Large intestine (tissue), 12 donors: ENCODE measurements at places on chromosomes 5 and 9.
A peak's percentile ranks its signal among the peaks of the same experiment; 100 is the strongest.

GRCh38 chr5:90506221-90506620 is 23.2 kb downstream of the LYSMD3 start:
- DNase-seq, result no peak

DNA sequence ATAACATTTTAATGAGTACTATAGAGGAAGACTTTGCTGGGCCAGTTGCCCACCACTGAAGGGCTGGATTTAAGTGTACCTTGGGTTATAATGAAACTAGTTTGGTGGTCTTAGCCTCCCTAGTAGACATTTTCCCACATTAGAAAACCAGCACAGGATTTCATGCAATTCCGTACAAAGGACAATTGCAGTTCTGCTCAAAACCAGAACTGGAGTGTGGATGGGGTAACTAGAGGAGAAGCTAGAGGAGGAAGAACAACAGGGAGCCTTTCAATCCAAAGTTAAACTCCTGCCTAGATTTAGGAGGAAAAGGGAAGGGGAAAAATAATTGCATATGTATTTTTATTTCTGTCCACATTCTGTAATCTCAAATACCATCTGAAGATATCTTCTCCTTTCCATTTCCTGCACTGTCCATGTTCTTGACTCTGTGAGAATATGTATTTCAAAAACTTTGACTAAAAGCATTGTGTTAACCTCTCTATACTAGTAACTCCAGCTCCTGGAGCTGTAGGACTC is 97.5 kb upstream of the SSBP2 start:
- peak; percentile 64 for DNase-seq

DNA sequence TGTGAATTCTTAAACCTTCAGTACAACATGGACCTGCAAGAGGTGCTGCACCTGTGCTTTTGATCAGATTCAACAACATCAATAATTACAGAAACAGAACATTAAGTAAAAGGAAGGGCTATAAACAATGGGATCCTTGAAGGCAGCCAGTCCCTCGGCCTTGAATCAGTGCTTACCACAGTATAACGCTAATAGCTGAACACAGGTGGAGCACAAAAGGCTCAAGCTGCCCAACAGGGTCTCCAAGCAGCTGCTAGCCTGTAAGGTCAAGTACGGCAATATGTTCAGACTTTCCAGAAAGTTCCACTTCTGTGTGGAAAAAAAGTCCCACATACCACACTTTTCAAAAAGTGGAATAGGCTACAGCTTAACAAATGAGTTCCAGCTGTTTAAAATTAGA is 61.9 kb upstream of the ITGA1 start:
- DNase-seq, result no peak

DNA sequence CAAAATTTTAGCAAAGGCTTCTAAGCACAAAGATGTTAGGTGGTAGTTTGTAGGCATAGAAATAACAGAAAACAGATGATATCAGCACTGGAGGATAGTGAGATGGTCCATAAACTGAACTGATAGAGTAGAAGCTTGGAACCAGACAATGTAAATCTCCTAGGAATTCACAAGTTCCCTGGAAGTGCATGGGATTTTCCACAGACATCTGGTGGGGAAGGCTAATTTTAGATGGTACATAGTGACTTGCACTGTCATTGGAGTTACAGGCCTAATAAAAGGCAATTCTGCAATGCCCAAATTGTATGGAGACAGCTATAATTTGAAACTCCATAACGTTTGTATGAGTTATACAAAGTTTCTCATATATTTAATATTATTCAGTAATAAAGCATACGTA is 653.0 kb upstream of the MEF2C start:
- DNase-seq, result no peak

DNA sequence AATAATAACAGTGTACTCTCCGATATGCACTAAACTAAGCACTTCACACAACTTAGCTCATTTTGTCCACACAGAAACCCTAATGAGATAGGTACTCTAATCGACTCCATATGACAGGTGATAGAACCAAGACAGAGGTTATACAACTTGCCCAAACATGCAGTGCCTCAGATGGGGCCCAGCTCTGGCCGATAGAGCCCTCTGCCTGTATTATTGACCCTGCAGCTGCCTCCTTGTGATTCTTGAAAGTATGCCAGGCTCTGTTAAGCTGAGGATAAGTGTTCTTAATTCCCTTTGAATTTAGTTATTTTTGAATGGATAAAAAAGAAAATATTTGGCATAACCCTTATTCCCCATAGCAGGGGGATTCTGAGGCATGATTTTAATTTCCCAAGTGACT is 78.5 kb downstream of the HMHB1 start:
- no peak for DNase-seq

DNA sequence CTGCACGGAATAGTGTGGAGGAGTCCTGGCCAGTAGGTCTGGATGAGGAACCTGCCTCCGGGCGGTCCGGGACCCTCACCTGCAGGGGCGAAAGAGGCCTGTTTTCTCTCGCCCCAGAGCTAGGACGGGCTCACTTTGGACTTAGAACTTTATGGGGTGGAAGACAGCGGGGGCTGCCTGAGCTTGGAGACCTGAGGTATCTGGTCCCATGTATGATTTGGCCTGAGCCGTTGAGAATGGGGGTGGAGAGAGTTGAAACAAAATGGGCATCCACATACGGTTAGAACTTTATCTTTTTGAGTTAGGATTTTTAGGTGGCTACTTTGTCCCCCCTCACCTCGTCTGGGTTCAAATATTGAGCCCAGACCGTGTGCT is 681 bp upstream of the ETF1 start:
- DNase-seq, result no peak

DNA sequence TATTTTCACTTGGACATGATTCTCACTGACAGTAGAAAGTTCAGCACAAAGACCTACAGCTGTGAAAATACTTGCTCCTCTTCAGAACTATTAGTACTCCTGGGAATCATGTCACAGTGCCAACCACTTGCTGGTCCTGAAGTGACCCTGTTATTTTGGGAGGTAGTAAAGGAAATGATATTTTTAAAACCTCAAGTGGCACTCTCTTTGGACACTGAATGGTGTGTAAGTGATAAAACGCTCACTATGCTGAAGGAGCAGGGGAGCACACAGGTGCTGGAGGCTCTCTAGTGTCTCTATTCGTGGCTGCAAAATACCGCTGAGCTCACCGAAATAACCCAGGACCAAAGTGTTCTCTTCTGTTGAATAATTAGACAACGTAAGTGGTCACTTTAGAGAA is 76.9 kb upstream of the SPATA31D4 start:
- no peak for DNase-seq

DNA sequence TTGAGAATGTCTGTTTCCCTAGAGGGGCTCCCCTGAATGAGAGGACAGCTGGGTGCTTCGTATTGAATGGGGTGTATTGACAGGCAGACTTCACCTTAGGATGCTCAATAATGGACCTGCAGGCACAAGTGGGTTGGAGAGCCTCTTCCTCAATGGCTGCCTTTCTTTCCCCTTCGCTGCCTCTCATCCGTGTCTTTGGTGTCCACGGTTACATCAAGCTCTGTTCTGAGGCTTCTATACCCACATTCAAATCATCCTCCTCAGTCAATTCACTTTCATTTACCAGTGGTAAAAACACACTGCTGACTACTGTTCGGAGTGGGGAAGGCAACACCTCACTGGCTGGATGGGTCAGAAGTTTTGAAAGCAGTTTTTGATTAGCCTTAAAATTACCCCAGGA is 20.6 kb downstream of the LIX1 start:
- no peak for DNase-seq

- no peak for DNase-seq
Measured at GRCh38 chr9:72902268-72902667, 50.6 kb downstream of the ALDH1A1 start.

DNA sequence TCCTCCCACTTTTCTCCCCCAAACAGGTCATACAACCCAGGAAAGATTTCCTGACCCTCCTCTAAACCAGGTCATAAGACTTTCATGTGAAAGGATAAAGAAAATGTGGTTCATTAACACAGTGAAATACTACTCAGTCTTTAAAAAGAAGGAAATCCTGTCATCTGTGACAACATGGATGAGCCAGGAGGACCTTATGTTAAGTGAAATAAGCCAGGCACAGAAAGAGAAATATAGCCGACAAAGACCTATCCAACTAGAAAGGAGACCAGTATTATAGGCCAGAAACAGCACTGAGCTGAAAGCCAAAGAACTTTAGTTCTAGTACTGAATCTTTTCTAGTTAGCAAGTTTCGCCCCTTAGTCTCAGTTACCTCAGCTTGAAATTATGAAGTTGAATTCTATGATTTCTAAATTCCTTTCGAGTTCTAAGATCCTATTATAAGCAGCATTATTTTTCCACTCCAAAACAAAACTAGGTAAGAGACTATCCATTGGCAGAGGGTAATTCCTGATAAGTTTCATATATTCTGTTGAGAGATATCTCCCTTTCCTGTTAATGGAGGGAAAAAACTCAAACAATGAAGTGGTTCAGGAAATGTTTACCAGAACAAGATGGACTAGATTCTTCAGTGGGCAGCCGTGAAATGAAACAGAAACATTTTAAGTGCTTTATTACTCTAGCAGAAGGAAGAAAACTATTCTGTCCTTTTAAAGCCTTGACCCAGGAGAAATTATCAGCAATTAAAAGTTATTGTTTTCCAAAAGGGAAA is 42.5 kb downstream of the GNA14 start:
- no peak for DNase-seq

DNA sequence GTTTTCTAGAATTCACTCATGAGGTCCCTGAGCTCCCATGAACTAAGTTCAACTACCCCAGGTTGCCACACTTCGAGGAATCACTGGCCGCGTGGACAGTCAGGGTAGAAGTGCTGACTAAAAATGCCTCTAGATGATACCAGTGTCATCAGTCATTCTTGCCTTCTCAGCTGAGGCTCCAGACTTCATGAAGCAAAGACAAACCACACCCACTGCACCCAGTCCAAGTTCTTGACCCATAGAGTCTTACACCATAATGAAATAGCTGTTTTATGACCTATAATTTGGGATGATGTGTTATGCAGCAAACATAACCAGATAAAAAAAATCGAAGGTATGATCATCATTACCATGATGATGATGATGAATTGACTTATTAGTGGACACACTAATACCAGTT is 632.9 kb upstream of the TLE4 start:
- no peak for DNase-seq

GRCh38 chr5:121726991-121727390 is 124.7 kb upstream of the FTMT start:
- no peak for DNase-seq

GRCh38 chr9:24832307-24832706 is 286.6 kb upstream of the IZUMO3 start:
- DNase-seq, result no peak

DNA sequence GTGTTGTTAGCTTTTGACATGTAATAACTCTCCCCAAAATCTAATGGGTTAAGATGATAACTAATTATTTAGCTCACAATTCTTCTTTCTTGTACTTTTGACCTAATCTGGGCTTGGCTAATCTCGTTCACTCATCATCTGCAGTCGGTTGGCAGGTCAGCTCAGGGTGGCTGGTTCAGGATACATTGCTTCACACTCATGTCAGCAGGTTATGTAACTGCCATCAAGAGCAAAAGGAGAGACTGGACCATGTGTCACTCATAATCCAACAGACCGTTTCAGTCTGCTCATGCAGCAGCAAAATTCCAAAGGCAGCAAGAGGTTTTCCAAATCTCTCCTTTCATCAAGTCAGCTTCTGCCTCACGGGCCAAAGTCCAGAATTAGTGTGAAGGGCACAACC is 998.4 kb upstream of the CTNND2 start:
- DNase-seq, result no peak

DNA sequence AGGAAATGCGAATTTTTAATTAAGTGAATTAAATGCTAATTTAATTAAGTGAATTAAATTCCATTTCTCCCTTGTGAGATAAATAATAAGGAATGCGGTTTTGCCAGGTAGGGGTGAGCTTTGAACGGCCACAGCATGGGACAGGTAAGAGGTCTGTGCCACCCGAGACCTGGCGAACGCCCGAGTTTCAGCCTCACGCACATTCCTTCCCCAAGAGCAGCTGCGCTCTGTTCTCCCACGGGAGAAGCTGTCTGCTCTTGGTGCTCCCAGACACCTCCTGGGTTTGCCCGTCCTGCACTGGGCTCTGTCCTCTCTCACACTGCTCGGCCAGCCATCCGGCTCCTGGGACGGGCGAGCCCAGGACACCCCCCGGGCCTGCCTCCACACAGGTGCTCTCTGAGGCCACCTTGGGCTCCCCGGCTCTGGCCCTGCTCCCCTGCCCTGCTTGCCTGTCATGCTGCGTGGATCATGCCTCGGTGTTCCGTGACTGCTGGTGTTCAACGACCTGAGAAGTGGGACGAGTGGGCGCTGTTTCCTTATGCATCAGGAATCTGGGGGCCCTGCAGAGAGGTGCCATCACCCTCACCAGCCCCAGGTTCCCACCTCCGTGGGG is 13.7 kb upstream of the CAMSAP1 start:
- DNase-seq, result no peak

- DNase-seq, result no peak
Measured at GRCh38 chr9:80493258-80493657, 921.5 kb downstream of the TLE4 start.

- DNase-seq, result no peak
Measured at GRCh38 chr5:88665750-88666215, 217.2 kb downstream of the MEF2C start.

- no peak for DNase-seq
Measured at GRCh38 chr5:174825587-174825986, 101.2 kb downstream of the MSX2 start.

DNA sequence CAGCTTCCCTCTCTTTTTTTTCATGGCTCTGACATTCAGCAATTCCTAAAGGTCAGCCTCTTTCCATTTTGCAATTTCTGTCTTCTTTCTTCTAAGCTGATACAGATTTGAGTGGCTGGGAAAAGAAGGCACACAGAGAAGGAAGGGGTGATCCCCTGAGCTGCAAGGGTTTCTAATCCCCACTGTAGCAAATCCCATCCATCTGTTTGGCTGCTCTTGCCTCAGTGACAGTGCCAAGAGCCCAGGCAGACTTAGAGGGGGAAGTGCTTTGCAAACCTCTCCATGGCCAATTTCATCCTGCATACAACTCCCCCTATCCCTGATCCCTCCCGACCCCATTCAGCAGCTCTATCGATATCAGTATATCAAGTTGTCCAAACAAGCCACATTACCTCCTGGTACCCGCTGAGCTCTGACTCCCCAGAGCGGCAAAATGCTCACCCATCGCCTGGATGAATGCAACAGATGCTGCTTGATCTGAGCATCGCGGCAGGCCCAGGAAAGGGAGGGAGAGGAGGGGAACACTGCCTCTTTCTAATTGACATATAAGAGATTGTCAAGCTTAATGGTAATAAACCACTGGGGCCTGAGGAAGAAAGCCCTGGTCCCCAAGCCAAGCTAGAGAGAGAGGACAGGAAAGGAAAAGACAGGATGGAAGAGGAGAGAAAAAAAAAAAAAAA is 268.9 kb downstream of the ASTN2 start:
- no peak for DNase-seq
